Ammon's horn (tissue), 1 donor: ENCODE measurements at places on chromosomes 2 and 18.
A peak's percentile ranks its signal among the peaks of the same experiment; 100 is the strongest.

DNA sequence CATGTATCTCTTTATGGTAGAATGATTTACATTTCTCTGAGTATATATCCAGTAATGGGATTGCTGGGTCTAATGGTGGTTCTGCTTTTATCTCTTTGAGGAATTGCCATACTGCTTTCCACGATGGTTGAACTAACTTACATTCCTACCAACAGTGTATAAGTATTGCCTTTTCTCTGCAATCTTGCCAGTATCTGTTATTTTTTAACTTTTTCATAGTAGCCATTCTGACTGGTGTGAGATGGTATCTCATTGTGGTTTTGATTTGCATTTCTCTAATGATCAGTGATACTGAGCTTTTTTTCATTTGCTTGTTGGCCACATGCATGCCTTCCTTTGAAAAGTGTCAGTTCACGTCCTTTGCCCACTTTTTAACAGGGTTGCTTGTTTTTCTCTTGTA, 55.1 kb downstream of the CYTIP start:
- DNase-seq: no peak

GRCh38 chr2:68784915-68785314, 50.3 kb downstream of the ARHGAP25 start:
- DNase-seq: no peak

DNA sequence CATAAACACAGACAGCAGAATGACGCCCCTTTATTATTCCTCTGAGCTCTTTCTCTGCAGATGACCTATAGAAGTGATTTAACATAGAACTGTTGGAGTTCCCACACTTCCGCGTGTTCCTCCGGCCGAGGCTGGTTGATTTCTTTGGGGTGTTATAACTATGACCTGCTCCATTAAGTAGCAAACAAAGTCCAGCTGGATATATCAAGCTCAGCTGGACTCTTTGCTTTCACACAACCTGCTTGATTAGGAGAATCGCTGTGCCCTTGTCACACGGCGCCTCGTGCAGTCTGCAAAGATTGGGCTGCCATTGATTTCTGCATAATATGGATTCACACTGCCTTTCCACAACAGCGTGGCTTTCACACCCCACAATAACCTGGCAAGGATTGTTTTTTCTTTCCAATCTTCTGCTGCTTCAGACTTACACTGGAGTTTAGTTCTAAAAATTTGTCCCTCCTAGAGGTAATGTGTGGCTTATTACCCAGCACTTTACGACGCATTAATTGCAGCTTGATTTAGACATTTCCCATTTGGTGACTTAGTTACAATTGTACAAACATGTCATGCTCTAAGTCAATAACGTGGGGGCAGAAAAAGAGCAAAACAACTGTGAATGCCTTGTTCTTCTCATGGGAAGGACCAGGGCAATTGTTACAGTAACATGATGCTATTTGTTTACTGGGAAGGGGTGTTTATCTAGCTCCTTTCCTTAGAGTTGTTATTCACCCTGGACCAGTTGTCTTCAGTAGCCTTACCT, 485.7 kb downstream of the TXNL1 start:
- no peak for DNase-seq

- DNase-seq: no peak
Observed at GRCh38 chr2:207448006-207448405, 81.8 kb upstream of the CREB1 start.

DNA sequence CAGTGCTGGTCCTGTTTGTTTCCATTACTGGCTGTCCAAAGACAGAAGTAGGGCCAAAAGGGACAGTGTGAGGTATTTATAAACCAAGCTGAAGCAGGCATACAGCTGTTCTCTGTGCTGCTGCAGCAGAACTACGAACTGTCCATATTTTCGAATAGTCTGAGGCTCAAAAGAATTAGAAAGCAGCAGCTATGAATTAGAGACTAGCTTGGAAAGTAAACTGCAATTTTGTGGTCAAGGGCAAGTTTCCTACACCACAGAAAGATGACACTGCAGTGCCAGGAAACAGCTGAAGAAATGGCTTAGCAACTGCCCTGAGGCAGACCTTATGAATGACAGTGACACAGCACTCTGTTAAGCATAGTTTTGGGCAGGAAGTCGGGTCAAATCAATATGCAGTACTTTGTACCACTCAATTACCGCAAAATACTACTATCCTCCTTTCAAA, 125.3 kb downstream of the TMEM131 start:
- peak; percentile 22 for DNase-seq

DNA sequence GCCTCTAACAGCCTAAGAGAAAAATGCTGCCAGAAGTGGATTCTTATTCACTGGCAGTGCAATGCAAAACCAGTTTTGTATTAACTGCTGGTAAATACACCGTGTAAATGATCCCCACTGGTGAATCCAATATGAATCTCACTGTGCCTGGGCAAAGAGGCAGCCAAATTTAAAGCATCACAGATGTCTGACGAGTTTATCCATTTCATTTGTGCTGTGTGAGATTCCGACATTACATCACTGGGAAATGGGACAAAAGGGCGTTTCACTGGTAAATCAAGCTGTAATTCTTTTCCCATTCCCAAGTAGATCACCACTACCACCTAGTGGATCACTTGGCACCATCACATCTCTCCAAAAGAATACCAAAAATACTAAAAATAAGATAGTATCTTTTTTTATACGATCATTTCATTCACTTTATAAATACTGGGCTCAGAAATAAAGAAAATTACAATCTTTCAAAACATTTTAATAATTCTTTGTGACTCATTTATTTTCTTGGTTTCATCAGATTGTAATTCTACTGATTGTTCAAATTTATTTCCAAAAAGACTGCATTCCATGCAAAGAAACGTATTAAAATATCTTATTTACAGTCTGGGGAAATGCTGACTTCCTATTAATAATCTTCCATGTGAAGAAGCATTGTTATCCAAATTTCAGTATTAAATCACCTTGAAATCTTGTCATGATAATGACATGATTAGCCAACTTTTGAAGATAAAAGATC, 125.6 kb downstream of the GRB14 start:
- DNase-seq: peak; percentile 91

- peak; percentile 80 for DNase-seq
Observed at GRCh38 chr2:154697418-154698252, 860 bp upstream of the KCNJ3 start.

DNA sequence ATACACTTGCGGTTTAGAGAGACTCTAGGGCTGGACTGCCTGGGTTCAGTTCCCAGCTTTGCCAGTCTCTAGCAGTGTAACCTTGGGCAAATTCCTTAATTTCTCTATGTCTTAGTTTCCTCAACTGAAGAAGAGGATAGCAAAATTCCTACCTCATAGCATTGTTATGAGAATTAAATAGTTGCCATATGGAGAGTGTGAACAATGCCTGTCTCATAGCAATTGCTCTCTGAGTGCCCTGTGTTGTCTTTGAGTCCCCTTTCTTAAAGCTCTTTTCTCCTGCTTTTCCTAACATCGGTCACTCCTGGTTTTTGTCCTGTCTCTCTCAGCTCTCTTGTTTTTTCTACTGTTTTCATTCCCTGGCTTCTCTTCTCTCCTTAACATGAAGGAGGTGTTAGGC, 116.8 kb upstream of the ALPP start:
- no peak for DNase-seq

- DNase-seq: no peak
Observed at GRCh38 chr2:239455436-239456203, 54.8 kb upstream of the HDAC4 start.

GRCh38 chr2:71791501-71792135, 338.3 kb downstream of the DYSF start:
- no peak for DNase-seq

DNA sequence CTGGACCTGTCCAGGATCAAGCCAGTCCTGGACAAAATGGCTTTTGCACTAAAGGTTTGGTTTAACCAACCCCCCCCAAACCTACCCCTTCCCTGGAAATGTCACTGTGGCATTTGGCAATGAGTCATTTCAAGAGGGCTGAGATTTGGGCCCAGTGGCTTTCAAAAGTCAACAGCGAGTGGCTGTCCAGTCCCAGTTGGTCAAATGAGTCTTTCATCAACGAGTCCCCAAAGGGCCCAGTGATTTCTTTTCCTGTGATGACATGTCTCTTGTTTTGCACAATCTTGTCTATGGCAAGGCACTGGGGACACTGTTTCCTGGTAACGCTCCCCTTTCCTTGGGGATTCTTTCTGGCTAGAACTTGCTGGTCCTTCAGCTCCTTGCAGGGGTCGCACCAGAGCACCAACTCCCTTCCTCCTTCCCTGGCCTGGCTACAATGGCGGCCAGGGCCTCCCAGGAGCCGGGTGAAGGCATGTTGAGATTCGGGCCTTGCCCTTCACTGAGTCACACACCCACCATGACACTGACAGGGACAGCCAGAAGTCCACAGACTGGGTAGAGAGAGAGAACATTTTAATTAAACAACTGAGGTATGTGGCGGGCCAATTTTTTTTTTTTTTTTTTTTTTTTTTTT, 87.2 kb downstream of the SMAD7 start:
- DNase-seq: no peak

DNA sequence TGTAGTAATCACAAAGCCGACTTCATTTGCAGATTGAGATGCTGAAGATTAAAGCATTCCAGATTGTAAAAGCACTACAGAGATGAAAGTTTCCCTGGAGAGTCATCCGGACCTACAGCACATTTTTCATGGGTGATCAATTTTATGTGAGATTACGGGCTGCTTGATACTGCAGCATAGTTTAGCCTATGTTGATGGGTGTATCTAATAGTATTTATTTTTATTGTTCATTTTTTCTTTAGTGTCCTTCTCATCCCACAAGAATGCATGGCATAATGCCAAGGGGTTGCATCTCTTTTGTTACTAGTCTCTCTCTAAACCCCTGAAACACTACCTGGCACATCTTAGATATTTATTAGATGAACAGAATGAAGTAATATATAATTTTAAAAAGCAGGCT, 240.4 kb downstream of the MBD2 start:
- DNase-seq: no peak

GRCh38 chr2:49754381-49754780, 600.1 kb upstream of the FSHR start:
- DNase-seq: no peak

DNA sequence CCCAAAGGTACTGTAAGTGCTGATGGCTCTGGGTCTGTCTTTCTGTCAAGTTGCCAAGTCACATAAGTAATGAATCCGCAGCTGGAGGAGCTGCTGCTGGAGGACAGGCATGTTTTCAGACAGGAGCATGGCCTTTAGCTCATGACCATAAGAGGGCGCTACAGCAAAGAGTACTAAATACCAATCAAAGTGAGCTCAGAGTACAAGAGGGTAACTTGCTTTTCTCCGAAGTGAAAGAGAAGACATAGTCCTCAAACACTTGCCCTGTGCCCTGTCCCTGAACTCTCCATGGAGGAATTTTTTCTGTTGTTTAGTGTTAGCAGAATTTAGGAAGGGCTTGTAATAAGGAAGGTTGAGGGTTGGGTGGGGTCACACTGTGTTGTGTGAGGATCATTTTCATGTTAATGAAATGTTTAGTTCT, 58.0 kb upstream of the EML6 start:
- peak; percentile 56 for DNase-seq
